ENCODE measurements at places on chromosomes 5 and 9.
A peak's percentile ranks its signal among the peaks of the same experiment; 100 is the strongest.

GRCh38 chr5:141879941-141880738, 1.9 kb upstream of the PCDH1 start:
- DNase-seq, result peak; percentile 38

DNA sequence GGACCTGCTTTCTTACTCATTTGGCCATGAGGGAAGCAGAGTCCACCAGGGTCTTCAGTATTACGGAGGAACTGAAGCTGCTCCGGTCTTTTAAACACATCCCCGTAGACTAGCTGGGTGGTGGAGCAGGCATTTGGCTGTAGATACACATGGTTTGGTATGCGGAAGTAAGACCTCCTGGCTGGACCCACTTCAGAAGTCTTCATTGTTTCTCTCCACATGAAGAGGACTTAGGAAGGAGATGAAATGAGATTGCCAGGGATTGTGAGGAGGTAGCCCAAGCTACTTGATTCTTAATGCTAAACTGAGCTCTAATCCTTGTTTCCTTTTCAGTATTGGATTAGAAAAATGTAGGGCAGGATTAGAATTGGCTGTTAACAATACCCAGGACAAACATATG, 32.9 kb downstream of the STXBP1 start:
- no peak for DNase-seq

DNA sequence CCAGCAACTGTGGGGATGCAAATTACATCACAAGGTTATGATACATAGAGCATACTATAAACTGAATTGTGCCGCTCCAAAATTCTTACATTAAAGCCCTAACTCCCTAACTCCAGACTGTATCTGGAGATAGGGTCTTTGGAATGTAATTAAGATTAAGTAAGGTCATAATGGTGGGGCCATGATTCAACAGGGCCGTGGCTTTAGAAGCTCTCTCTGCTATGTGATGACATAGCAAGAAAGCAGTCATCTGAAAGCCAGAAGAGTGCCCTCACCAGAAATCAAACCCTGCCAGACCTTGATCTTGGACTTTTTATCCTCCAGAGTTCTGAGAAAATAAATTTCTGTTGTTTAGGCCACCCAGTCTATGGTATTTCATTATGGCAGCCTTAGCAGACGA, 123.9 kb downstream of the FBXL17 start:
- no peak for DNase-seq

DNA sequence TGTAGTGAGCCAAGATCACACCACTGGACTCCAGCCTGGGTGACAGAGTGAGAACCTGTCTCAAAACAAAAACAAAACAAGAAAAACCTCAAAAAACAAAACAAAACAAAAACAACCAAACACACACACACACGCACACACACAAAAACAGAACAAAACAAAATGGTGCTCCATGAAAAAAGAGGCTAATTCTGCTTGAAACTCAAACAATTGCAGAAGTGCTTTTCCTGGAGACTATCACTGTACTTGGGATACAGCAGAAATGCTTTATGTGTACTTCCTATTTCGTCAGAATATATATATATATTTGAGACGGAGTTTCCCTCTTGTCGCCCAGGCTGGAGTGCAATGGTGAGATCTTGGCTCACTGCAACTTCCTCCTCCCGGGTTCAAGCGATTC, 49.9 kb upstream of the HSPA9 start:
- DNase-seq, result no peak

GRCh38 chr9:34777666-34778065, 67.7 kb upstream of the CCL21 start:
- no peak for DNase-seq

GRCh38 chr9:74122661-74123060, 374.5 kb upstream of the RORB start:
- DNase-seq, result no peak

DNA sequence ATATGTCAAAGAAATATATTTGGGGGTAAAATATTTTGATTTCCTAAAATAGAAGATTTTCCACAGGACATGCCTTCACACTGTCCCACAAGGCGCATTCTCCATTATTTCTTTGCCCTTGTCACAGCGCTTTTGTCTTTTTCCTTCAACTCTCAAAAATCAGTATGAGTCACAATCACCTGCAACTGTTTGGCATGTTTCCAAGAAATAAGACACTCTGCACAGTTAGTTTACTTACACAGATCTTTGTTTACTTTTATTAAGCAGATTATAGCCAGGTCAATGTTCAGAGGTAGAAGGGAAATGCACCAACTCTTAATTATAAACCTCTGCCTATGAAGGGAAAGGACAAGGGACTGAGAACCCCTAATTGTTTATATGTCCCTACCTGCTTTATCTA, 9.5 kb downstream of the CEMIP2 start:
- DNase-seq, result no peak

- DNase-seq, result no peak
These were observed 128.1 kb upstream of the VLDLR start for GRCh38 chr9:2493529-2493928.

GRCh38 chr9:80383331-80383730, 811.6 kb downstream of the TLE4 start:
- DNase-seq, result no peak

DNA sequence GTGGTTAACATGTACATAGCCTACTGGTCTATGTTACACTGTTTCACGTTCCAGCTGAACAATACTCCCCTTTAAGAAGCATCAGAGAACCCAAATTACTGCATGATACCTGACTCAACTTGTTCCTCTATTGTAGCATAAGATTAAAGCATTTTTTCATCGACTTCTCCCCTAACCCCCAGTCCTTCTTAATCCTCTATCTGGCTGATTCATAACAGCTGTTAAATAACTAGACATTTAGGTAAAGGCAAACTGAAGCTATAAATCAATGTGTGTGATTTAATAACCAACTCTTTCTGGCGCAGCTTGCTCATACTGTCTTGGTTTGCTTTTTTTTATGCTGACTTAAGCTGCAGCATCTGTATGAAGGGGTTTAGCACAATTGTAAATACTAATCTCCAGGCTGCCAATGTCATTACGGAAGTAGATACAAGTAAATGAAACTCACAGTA, 94.2 kb upstream of the MTAP start:
- no peak for DNase-seq

GRCh38 chr9:7154003-7154619, 396.3 kb downstream of the KDM4C start:
- no peak for DNase-seq

GRCh38 chr5:121182788-121183490, 668.7 kb upstream of the FTMT start:
- DNase-seq, result no peak

DNA sequence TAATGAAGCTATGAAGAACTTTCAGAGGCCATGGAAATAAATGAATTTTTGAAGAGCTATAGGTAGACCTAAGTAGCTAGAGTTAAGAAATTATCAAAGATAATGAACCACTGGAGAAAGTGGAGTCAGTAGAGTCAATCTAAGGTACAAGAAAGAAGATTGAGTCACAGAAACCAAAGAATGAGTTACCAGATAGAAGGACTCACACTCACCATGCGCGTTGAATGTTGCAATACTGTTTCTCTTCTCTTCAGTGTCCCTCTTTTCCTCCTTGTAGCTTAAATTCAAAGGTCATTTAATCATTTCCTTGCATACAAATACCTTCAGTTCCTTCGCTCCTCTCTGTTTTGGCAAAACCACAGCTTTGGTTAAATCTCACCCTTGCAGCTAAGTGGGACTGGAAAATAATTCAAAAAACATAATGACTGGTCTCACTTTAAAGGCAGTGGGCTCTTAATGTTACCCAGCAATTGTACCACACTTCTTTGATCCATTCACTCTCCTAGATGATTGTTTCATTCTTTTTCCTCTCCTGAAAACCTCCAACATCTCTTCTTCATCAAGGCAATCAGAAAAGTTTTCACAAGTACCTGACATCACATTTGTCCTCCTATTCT, 58.3 kb downstream of the NIPBL start:
- no peak for DNase-seq

DNA sequence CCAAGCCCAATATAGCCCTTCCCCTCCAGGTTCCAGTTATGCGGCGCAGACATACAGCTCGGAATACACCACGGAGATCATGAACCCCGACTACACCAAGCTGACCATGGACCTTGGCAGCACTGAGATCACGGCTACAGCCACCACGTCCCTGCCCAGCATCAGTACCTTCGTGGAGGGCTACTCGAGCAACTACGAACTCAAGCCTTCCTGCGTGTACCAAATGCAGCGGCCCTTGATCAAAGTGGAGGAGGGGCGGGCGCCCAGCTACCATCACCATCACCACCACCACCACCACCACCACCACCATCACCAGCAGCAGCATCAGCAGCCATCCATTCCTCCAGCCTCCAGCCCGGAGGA, 6.3 kb downstream of the NR4A3 start:
- DNase-seq, result no peak

- DNase-seq, result no peak
These were observed 69.1 kb downstream of the EPB41L4B start for GRCh38 chr9:109251776-109252106.

DNA sequence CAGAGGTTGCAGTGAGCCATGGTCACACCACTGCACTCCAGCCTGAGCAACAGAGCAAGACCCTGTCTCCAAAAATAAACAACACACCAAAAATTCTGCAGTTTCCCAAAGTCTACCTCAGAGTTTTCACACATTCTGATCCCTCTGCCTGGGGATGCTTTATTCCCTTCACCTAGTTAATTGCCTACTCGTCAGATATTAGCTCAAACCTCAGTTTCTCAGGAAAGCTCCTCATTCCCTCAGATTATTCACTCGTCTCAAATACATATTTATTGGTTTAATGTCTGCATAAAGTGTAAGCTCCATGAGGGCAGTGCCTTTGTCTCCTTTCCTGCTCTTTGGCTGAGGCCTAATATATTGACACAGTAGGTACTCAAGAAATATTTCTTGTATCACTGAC, 2.5 kb upstream of the MATR3 start:
- DNase-seq, result no peak
